ENCODE measurements at places on chromosomes 4 and X.

- DNase-seq: no peak
Observed at GRCh38 chrX:110745288-110745687, 50.3 kb downstream of the CHRDL1 start.

DNA sequence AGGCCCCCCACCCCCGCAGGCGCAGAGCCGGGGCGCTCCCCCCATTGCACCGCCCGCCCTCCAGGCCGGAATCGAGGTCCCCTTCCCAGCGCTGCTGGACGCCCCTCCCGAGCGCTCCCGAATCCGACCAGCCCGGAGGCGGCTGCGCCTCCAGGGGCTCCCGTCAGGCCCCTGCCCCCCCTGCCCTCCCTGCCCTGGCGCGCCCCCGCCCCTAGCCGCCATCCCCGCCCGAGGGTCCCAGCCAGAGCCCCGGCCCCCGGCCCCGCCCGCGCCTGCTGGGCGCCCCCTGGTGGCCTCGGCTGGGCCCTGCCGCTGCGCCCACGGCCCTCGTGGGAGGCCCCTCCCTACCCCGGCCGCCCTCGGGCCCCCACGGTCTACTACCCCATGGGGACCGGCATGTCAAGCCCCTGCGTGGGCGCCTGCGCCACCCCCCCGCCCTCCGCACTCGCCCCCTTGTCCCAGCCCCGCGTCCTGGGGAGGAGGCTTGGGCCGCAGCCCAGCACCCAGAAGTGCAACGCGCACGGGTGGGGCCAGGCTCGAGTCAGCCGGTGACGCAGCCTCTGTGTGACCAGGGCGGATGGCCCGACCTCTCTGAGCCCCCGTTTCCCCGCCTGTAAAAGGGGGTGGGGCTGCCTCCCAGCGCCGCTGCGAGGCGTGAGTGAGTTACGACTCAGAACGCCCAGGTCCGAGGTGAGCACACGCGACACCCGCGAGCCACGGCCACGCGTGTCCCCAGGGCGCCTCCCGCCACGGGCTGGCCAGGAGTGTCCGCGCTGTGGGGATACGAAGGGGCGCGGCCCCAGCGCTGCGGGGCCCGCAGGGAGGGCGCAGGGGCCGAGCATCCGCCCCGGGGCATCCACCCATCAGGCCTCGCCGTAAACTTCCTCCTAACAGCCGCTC is 104.9 kb downstream of the FAM53A start:
- peak; percentile 48 for DNase-seq

DNA sequence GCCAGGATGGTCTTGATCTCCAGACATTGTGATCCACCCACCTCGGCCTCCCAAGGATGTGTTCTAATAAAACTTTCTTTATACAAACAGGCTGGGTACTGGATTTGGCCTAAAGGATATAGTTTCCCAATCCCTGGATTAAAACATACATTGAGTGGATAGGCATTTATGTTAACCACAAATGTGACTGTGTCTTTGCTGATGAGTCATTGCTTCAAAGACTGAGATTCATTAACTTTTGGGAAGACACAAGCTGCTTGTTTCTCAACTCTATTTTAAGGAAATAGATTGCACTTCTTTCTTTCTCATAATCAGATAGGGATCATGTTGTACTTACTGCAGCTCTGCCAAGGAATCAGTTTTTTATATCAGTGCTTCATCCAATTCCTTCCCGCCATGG is 131.3 kb upstream of the AGA start:
- DNase-seq: peak; percentile 39

- peak; percentile 99 for DNase-seq
Observed at GRCh38 chr4:7828011-7828720, 111.5 kb downstream of the AFAP1 start.

DNA sequence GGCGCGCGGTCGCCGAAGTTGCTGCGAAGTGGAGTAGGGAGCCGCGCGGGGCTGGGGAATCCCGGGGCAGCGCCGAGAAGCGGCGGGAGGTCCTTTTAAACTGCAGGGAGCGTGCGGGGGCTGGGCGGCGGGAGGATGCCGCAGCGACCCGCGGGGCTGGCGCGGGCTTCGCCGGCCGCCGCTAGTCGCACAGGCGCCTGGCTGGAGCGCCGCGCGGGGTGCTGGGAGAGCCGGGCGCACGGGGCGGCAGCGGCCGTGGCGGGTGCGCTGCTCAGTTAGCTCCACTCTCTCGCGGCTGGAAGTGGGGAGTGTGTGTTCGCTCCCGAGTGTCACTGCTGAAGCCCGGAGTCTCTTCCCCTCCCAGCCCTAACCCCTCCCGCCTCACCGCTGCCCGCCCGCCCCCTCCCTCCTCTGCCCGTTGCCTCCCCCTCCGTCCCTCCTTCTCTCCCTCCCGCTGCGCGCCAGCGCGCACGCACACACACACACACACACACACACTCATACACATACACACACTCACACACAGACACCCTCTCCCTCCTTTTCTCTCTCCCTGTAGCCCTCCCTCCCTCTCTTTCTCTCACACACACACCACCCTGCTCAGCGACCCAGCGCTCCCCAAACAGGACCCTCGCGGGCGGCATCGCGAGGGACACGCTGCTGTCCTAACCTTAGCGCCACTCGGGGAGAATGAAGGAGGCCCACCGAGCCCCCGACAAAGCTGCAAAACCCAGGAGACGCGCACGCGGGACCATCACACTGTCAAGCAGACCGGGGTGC is at the start of gene NDNF:
TSS of gene NDNF (minus strand) at position 312 of the 780 bp plus-strand sequence. CDS start 26,698 bp downstream, outside the sequence.
- no peak for DNase-seq

DNA sequence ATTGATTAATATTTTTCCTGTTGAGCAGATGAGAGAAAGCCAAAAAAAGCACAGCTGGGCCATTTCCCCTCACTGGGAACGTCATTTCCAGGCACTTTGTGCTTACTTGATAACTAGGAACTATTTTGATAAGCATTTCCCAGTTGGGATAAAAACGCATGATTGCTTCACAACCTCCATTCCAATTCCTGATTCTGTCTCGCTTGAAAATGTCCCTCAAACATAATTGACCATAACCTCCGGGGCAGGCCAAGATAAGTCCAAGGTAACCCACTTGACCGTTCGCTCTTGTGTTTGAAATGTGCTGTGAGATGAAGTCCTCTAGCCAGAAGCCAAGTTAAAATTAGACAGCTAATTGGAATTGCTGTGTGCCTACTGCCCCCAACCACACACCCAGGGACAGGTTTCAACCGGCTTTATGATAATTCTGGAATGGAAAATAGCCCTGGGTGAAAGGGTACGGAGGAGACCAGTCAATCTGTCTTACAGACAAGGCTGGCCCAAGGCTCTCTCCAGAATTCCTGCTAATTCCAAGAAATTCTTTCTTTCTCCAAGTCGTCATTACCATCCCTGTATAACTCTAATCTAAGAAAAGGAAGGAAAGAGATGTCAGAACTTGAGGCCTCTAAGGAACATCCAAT is 137.1 kb downstream of the MID1 start:
- no peak for DNase-seq

GRCh38 chrX:68204521-68205038 is 228.7 kb downstream of the OPHN1 start:
- no peak for DNase-seq

DNA sequence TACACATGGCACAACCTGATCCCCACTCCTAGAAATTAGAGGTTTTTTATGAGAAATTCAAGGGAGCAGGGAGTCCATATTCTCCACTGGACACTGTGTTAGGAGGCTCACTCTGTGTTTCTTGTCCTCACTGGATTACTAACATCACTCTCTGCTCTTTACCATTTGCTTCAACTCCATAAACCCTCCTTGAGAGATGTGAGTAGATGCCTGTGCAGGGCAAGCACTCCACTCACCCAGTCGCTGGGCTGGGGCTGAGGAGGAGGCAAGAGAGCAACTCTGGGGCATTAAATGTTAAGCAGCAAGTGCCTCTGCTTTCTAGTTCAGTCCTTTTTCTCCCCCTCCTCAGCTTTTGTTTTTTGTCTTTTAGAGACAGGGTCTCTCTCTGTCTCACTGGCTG is 115.1 kb downstream of the LARP7 start:
- no peak for DNase-seq

DNA sequence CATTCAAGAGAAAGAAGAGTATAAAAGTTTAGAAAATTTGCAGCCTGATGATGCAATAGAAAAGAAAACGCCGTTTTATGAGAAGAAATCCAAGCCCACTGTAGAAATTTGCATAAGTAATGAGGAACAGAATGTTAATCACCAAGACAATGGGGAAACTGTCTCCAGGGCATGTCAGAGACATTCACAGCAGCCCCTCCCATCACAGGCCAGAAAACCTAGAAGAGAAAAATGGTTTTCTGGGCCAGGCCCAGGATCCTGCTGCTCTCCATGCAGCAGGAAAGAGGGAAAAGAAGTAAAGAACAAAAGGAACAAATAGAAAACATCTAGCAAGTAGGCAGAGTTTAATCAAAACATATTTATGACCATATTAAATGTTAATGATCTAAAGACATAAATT is 119.0 kb downstream of the ANKRD50 start:
- no peak for DNase-seq
